ENCODE measurements at places on chromosomes 12 and 14. TPM values are rescaled to one million over a fixed set of nuclear protein-coding genes. Genes with fewer than 3 reads are reported as not detected.

DNA sequence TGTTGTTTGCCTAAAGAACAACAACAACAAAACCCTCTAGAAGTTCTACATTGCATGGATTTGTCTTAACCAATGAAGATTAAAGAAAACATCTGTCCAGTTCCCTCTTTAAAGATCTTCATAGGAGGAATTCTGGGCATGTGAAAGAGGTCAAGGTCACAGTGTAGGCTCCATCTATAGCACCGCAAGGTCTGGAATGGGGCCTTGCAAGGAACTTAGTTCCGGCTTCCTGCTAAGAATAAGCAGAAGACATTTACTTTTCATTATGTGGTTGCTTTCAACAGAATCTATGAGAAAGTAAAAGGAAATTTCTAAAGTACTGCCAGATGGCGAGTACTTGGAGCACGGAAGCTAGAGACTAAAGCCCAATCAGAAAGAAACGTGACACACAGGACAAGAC is 57.2 kb upstream of the GNPNAT1 start:
- DNase-seq: no peak

DNA sequence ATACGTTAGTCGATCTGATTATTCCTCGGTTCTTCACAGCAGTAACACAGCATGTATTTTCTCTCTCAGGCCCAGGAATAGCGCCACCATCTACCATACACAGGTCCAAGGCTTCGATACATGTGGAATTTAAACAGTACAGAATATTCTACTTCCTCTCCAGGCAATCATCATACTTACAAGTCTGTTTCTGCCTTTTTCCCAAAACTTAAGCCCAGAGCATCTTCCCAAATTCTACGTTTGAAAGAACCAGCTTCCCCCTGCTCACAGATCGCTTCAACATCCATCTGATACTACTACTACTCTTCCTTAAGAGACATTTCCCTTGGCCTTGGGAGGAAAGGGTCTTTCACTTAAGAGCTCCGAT is 626 bp downstream of the TXNDC16 start:
- DNase-seq: no peak

Gene PPFIA2
- 0.37 TPM for total RNA-seq

Gene MYF6
- total RNA-seq: not detected

Gene SIX1
- not detected for total RNA-seq

GRCh38 chr12:26101763-26102162 is 23.1 kb downstream of the BHLHE41 start:
- DNase-seq: no peak

- no peak for DNase-seq
These were observed 35.6 kb upstream of the CMKLR1 start for GRCh38 chr12:108374596-108375320.

- DNase-seq: no peak
These were observed 89.8 kb downstream of the ACSS3 start for GRCh38 chr12:81167694-81168093.

- no peak for DNase-seq
These were observed at the start of gene CCDC198 for GRCh38 chr14:57493467-57494181. TSS of gene CCDC198 (minus strand) at chr14:57493857. CDS start at chr14:57493715, 142 bp downstream.

- no peak for DNase-seq
These were observed 1.9 kb upstream of the FOXN3 start for GRCh38 chr14:89418976-89419375.

Gene CSAD
- 9.6 TPM for total RNA-seq

DNA sequence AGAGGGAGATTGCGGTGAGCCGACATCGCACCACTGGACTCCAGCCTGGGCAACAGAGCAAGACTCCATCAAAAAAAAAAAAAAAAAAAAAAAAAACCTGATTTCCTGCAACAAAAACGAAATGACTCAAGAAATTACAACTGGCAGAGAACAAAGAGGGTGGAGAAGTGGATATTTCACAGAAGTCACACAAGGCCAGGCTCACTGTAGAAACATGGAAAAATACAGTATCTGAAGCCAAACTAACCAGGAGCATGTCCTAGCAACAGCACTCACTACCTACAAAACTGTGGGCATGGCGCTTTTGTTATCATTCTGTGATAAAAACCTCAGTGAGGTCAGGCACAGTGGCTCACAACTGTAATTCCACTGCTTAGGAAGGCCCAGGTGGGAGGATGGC is 11.7 kb upstream of the MMP17 start:
- no peak for DNase-seq

- DNase-seq: no peak
These were observed 67.8 kb upstream of the NAP1L1 start for GRCh38 chr12:76152181-76152807.

DNA sequence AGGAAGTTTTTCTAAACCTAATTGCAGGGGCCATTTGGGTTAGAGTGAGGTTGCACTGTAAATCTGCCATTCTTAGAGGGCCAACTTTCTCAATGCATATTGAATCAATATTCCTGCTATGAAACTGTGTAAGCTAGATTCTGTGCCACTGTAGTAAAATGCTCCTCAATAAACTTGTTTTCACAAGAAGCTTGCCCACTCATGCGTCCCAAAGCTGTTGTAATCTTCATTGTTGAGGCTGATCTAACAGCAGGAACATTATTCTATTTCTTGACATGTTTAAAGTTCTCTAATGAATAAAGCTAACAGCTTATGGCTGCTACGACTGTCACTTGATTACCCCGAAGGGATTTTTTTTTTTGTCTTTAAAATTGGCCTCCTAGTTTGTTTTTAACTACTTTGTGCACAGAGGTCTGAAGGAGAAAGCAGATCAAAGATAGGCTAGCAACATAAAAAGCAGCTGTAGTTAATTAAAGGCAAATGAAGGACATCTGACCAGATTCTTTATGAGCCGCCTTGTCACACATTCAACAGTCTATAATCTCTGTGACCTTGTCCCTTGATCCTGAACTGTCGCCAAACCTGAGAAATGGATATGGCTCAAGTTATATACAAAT is 243.7 kb downstream of the PAX9 start:
- no peak for DNase-seq

DNA sequence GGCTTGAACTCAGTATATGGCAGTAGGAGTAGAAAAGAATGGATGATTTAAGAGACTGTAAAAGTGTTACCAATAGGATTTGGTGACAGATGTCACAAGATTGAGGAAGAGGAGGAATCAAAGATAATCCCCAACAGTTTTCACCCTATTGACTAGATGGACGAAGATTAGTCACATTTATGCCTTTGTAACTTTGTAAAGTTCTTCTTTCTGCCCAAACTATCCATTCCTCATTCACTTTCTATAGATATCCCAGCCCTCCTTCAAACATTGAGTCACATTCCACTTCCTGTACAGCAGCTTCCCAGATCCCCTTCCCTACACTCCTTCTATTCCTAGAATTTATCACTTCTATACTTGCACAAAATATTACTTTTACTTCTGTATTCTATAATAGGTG is 207.9 kb downstream of the BTG1 start:
- DNase-seq: no peak

Gene BDKRB2
- total RNA-seq: 0.57 TPM

- DNase-seq: no peak
These were observed 331.6 kb upstream of the STXBP6 start for GRCh38 chr14:25381498-25381897.

GRCh38 chr14:103204852-103205540 is 81.7 kb downstream of the TNFAIP2 start:
- no peak for DNase-seq

Gene SINHCAF
- 12.9 TPM for total RNA-seq

Gene RHEBL1
- total RNA-seq: 0.32 TPM

- DNase-seq: no peak
These were observed 75.3 kb upstream of the SFSWAP start for GRCh38 chr12:131635491-131636122.

DNA sequence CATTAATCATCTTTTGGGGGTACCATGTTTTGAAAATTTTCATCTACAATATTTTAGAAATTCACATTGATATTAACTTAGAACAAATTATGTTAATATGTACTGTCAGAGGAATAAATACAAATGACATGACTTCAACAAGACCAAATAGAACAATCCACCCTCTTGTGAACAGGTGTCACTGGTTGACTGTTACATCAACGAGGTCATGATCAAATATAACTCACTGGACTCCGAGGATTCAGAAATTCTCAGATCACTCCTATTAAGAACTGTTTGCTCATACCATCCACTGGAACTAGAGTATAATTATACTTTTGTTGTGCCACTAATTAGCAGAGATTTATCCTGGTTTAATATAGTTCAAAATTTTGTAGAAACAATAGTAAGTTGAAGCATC is 318.8 kb downstream of the PRKD1 start:
- no peak for DNase-seq

GRCh38 chr14:94930690-94931089 is 160.8 kb upstream of the GSC start:
- DNase-seq: no peak

- DNase-seq: peak; percentile 89
These were observed at the start of gene VASH1 for GRCh38 chr14:76761136-76761959. TSS of gene VASH1 (plus strand) at chr14:76761468. CDS start at chr14:76762822, 1,354 bp downstream.

DNA sequence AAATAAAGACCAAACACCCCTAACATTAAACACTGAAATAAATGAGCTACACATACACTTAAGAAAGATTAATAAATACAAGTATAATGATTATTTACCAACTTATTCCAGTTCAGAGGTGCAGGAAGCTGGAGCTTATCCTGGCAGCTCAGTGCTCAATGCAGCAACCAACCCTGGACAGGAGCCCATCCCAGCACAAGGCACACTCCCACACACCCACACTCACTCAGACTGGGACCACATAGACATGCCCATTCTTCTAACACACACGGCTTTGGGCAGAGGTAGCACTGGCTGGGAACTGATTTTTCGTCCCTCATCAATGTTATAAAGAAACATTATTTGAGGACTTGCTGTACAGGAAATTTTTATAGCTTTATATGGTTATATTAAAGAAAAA is 797.4 kb downstream of the RPS29 start:
- DNase-seq: no peak
